HT1080 (cell line): ENCODE measurements at places on chromosomes 11 and 22. TPM values are rescaled to one million over a fixed set of nuclear protein-coding genes. Genes with fewer than 3 reads are reported as not detected.

PTPN5 gene
- not detected in 2 replicates for total RNA-seq

DNA sequence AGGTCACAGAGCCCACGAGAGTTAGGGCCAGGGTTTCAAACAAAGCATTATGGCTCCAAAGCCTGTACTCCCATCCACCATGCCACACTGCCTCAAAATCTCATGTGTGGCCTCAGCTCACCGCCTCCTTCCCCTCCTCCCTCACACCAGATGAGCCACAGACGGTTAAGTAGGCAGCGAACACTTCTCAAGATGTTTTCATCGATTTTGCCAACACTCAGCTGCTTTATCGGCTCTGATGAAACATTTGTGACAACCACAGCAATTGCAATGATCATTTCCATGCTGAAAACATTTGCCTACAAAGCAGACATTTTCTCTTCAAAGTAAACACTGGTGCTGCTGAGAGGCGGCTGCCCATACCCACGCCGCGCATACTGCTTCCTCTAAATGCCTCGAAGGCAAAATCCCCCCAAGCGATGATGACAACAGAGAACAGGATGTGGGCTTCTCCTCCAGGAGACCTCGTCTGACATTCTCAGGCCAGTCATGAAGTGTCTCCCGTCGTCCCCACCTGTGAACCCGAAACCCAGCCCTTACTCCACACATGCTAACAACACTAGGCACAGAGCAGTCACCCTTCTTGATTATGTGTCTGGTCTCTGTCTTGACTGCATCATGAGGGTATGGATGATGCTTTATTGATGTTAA is 599.2 kb downstream of the SOX6 start:
- DNase-seq = peak; percentile 5

DNA sequence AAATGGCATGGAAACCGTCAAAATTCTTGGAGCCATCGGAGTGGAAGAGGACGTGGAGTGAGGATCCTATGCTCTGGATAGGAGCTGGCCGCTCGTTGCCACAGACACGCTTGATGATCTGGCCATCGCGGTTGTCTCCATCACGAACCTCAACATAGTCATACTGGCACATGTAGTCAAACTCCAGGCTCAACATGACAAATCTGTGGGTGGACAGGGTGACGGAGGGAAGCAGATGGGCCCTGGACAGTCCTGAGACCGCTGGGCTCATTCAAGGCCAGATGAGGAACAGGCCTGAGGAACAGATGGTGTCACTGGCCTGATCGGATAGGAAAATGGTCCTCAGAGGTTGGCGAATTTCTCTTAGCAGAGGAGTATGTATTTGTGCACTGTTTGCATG is 51.3 kb upstream of the SLC1A2 start:
- DNase-seq = no peak

OR2D2 gene
- total RNA-seq = not detected in 2 replicates

APOL4 gene
- not detected in 2 replicates for total RNA-seq

DNA sequence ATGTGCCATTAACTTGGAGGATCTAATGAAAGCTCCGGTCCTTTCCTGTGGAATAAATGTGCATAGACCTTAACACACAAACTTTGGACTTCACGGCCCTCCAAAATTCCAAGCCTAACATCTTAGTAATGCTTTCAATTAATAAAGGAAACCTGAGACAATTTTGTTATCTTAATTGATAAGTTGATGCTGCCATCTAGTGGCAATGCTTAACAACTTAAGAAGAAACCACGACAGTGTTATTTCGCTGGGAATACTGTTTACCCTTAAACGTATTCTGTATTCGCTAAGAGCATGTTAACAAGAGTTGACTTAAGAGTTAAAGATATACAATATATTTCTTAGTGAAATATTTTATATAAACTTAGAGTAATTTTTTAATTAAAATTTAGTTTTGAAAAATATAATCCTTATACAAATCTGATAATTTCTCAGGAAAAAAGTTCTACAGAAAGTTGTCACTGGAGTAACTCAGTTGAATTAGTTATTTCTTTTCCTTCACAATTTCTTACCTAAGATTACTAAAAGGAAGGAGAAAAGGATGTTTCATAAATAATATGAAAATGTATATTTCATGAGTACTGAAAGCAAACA is 35.0 kb upstream of the OR9G4 start:
- peak; percentile 10 for DNase-seq

GRCh38 chr22:38925571-38926041 is 31.8 kb upstream of the APOBEC3A start:
- peak; percentile 35 for DNase-seq

DNA sequence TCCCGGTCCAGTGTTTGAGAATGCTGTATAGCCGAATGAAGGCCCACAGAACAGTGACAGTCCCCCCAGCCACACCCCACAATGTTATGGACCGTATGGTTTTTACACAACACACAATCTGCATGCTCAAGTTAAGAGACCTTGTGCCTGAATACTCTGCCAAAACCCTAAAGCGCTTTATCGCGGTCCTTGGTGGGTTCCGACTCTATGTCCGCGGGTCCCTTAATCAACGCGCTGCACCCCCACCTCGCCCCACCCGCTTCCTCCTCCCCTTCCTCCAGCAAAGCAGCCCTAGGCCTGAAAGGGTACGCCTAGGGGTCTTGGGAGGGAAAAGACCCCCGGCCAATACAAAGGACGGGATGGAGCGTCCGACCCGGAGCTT is 442 bp downstream of the COPB1 start:
- DNase-seq = no peak

DNA sequence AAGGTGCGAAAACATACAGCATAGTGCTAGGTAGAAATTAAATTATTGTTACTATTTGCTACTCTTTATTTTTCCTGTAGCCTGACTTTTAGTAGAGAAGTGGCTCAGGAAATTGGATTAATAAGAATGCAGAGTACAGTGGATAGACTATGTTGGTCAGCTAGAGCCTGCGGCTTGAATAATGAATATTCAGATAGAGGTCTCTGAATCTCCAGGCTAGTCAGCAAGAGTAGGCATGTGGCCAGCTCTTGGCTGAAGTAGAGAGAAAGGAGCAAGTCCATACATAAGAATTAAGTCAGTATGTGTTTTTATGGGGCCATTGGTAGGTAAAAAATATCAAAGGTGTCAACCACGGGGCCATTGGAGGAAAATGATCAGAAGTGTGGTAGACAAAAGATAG is 413.5 kb downstream of the NELL1 start:
- DNase-seq = no peak

DNA sequence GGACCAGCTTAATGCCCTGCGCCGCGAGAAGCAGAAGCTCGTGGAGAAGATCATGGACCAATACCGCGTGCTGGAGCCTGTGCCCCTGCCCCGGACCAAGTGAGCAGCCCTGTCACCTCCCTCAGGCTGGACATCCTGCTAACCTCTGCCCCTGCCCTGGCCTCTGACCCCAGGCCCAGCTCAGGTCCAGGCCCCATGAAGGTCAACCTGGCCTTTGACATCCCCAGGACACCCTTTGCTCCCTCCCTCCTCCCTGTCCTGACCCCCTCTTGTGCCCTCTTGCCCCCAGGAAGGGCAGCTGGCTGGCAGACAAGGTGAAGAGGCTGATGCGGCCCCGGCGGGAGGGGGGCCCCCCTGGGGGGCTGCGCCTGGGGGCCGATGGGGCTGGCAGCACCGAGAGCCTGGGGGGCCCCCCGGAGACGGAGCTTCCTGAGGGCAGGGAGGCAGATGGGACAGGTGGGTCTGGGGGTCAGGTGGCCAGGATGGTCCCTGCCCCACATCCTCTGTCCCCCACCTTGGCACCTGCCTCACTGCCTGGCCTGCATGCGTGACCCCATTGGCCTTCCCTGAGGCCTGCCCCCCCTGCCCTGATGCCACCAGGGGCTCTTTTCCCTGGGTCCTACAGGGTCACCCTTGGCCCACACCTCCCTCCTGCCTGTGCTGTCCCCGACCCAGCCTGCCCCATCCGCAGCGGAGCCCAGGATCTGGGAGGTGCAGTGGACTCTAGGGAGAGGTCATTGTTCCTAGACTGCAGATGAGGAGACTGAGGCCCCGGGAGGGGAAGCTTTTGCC is 5.1 kb upstream of the RPS6KA4 start:
- no peak for DNase-seq

- DNase-seq = peak; percentile 60
Measured at GRCh38 chr11:113090716-113091480, 129.7 kb downstream of the NCAM1 start.

CSNK2A3 gene
- 2.7 and 3.2 TPM in 2 replicates for total RNA-seq

DNAJB7 gene
- not detected in 2 replicates for total RNA-seq

GRCh38 chr11:9839550-9839949 is 175.7 kb downstream of the SWAP70 start:
- no peak for DNase-seq

IGLL5 gene
- not detected in 2 replicates for total RNA-seq

TUB gene
- 4.4 and 4.7 TPM in 2 replicates for total RNA-seq

DNA sequence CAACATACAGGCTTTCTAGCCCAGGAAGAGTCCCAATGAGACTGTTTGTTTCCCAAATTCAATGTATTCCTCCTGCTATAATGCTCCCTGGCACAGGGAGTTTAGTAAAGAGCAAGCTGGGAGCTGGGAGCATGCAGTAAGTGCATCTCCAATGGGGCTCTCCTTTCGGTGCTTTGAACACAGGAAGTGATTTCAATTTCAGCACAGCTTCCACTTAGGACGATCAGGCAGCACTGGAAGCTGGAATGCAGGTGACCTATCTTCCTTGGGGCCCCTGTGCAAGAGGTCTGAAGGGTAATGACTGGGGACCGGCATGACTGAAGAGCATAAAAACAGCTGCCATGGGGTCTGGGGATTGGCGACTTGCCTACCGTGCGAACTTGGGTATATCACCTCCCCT is 76.0 kb downstream of the LARGE1 start:
- DNase-seq = no peak

GRCh38 chr11:118227865-118228785 is 3.3 kb upstream of the JAML start:
- DNase-seq = no peak

- DNase-seq = no peak
Measured at GRCh38 chr11:132361011-132361550, 990.7 kb downstream of the NTM start.

DNA sequence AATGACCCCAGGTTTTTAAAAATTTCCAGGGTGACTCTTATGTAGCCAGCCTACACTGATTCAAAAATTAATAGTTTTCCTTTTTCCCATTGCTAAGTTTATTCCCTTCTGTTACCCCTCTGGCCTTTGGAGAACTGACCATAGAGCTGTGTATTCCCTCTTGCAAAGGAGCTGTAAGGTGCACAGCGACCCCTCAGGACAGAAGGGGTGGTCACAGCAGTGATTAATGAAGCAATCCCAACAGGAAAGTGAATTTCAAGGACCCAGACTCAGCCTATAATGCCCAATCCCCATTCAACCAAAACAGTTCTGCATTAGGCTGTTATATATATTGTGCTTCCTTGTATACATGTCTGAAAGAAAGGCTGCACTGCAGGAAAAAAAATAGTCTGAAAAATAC is 147.1 kb downstream of the WT1 start:
- DNase-seq = no peak

GRCh38 chr22:27312966-27313855 is 488.3 kb downstream of the MN1 start:
- no peak for DNase-seq

DNA sequence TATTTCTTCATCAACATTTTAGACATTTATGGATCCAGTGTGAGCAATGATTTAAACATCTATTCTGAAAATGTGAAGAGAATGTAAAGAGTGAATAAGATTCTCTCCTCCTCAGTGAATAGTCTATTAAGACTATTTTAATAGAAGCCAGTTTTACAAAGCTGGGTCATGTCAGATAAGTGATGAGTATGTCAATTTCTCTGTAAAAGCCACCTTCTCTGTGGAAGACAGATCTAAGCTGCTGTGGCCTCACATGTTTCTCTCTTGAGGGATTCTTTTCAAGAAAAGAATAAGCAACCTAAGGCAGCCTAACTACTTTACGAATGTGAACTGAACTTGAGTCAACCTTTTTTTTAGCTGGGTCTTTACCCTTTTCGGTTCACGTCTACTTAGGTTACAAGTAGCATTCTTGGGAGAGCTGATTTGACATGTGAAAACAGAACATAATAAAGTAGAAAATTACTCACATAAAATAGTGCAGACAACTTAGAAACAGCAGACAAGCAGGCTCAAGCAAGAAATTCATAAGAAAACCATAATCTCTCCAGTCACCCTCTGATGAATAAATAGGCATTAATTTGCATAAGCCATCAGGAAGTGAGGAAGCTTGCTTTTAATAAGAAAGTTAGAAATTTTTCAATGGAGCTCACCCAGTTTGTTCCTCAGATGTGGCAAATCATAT is 9.9 kb downstream of the CTSC start:
- DNase-seq = no peak

GRCh38 chr11:57164317-57164716 is 17.4 kb upstream of the LRRC55 start:
- DNase-seq = no peak

- DNase-seq = no peak
Measured at GRCh38 chr11:62493801-62494200, 52.8 kb downstream of the AHNAK start.

DNA sequence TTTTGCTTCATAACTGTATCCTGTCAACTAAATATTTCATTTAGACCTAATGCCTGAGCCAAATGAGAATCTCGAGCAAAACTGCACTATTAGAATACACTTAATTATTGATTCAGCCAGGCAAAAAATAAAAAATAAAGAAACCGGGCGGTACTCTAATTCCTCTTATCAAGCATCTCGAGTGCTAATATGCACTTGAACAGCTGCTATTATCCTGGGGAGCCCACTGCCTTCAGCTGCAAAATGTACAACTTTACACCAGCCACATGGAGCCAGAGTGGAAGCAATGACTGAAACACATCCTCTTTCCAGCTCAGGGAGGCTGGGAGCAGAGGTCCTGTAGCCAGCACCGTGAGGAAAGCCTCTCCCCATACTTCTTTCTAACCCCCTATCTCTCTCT is 390.0 kb upstream of the CADM1 start:
- DNase-seq = no peak

DNA sequence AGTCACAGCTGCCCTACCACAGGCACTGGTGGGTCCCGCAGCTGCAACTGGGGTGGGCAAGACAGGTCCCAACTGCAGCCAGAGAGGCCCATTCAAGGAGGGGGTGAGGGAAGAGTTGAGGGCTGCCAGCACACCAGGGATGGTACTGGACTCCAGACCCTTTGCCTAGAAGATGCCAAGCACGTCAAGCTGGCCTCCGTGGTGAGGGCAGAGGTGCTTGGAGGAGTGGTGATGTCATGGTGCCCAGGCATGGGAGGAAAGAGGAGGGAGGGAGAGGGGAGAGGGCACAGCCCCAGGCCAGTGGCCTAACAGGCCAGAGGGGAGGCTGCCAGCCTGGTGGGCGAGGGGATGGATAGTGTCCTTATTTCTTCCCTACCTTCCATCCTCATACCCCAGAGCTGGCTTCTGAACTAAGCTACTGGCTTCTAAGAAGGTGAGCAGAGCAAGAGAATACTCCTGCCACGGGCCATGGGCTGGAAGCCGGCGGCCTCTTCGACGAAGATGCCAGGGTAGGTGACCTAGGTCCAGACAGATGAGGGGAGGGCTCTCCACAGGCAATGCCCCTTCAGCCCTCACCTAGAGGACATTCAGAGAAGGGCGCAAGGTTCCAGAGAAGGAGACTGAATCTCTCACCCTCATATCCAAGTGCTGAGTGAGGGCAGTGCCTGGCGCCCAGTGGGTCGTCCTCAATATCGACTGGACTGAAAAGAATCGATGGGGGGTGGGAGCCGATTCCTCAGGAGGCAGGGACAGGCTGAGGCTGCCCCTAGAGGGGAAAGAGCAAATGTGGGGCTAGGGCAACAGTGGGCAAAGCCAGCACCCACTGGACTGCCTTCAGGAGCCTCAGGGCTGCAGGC is 1.8 kb downstream of the SYT7 start:
- DNase-seq = no peak

- peak; percentile 84 for DNase-seq
Measured at GRCh38 chr11:112292785-112293407, 32.2 kb upstream of the PLET1 start.

GRCh38 chr11:112477581-112478317 is 217.1 kb upstream of the PLET1 start:
- no peak for DNase-seq
